ENCODE measurements at places on chromosomes 7 and 10.

DNA sequence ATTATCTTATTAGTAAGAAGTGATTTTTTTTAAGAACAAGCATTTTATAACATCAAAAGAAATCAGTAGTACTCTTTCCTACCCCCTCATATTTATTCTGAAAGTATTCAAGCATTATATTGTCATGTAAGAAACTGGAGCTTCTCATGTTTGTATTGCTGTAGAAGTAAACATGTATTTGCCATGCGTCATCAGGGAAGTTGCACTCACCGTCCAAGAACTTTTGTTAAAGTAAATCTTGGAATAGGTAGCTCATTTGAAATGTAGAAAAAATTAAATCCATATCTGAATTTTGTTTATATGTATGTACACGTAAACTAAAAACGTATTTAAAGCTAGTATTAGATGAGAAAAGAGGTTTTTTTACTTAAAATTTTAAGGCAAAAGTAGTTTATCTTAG lies 96.8 kb downstream of the PTEN start:
- DNase-seq: no peak

GRCh38 chr7:126659124-126659523 lies 593.6 kb downstream of the GRM8 start:
- no peak for DNase-seq

- no peak for DNase-seq
These were observed 179.3 kb downstream of the NPSR1 start for GRCh38 chr7:34837316-34837715.

- peak; percentile 25 for DNase-seq
These were observed 20.9 kb downstream of the MORN4 start for GRCh38 chr10:97612386-97612785.

- no peak for DNase-seq
These were observed 19.6 kb downstream of the ARL4A start for GRCh38 chr7:12706900-12707536.

DNA sequence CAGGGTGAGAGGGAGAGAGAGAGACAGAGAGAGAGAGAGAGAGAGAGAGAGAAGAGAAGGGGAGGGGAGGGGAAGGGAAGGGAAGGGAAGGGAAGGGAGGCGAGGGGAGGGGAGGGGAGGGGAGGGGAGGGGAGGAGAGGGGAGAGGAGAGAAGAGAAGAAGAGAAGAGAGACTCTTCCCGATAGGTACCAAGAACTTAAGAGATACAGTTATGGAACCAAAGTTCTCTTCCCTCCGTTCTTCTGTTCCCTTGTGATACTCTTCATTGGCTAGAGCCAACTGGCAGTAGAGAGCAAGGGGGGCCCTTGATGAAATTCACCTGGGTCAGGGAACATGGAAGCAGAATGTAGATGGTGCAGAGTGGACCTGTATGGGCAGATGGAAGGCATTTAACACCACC lies 122.1 kb downstream of the PTN start:
- DNase-seq: no peak

GRCh38 chr7:6197801-6198551 lies 74.4 kb downstream of the CYTH3 start:
- DNase-seq: no peak

DNA sequence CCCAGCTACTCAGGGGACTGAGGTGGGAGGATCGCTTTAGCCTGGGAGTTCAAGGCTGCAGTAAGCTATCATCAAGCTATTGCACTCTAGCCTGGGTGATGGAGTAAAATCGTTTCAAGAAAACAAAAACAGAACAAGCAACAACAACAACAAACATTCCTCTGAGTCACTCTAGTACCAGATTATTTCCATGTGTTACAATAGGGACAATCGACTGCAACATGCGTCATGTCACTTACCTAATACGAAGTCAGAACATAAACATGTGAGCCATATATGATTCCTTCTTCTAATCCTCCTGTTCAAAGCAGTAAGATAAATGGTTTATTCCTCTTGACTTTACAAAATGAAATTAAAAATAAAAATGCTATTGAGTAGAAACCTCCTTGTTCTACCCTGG lies 57.3 kb downstream of the ZNF438 start:
- DNase-seq: no peak

DNA sequence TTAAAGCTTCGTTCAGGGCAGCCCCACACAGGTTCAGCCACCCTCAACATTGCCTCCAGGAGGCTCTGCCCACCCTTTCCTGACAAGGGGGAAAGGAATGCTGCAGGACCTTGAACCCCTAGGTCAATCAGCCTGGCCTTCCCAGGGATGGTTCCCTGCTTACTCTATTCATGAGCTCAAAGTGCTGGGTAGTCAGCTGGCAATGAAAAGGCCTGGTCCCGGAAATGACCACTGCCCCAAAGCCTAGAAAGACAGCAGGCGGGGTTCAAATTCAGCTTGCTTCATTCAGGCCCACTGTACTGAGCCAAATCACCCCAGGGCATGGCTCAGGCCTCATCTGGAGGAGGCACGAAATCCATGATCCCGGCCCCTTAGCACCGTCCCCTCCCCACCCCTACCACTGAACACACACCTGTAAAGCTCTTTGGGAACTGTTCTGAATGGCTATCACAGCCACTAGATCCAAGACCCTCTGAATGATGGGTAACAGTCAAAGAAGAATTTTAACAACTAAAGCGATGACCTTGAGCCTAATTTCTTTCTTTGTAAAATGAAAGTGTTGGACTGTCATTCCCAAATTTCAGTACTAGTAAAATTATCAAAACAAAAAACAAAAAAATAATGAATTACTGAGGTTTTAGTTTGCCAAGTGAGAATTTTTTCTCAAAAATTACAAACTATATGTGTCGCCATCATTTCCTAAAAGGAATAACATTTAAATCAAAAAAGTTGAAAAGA lies 1.0 kb downstream of the URGCP start:
- DNase-seq: no peak

GRCh38 chr10:42952349-42952748 lies 124.5 kb upstream of the RET start:
- peak; percentile 57 for DNase-seq

GRCh38 chr7:144863320-144863647 lies 27.4 kb upstream of the TPK1 start:
- DNase-seq: no peak

DNA sequence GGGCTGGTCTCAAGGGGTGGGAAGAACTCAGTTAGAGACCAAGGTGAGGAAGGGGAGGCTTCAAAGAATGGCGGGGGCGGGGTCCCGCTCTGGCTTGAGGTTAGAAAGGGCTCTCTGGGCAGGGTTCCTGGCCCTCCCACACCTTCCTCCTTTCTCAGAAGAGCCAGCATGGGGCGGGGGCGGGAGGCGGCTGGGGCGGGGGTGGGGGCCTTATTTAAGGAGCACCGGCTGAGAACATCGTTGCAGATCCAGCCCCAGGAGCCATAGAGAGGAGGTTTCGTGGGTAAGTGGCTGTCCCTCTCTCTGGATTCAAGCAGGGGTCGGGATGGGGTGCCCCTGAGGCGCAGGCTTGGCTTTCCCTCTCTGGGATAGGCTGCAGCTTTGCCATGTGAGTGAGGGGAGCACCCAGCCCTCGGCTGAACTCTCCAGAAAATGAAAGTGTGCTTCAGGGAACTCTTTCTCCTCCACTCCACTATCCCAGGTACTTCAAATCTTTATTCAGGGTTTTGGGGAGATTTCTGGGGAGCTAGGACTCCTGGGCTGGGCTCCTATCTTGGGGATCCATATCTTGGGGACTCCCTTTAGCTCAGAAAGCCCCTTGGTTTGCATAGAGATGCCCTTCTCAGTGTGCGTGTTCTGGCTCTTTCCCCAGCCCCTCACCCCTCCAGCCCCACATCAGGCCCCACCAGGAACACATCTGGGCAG lies 3.3 kb upstream of the CUEDC2 start:
- no peak for DNase-seq

DNA sequence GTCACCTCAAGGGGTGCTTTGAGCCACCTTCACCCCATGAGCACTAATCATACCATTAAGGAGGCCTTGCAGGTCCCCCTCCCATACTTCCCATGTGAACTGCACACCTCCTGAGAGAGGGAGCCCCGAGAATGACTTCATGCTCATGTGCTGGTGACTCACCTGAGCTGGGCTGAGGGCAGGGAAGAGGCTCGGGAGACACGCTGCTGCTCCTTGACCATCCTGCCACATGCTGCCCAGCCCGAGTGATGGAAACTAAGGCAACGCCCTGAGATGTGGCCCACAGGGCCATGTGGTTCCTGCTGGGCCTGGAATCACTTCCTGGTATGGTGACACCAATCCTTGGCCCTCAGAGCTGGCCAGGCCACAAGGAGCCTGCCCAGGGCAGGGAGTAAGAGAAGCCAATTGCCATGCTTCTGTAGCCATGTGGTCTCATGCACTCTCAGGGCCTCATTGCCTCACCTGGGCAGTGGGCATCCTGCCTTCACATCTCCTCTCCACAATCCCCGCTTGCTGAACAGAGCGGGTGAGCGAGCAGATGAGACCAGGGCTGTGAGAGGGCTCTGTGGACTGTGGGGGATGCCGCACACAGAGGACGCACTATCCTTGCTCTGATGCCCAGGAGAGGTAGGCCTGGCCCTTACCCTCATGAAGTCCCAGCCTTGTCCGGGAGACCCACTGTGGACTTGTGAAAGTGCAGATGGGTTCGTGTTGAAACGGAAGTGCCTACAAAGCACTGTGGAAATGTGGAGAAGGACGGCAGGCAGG lies 18.3 kb upstream of the PPIF start:
- no peak for DNase-seq

GRCh38 chr10:76544789-76545188 lies 1092.8 kb downstream of the KCNMA1 start:
- no peak for DNase-seq

GRCh38 chr10:99975106-99975829 lies 34.5 kb downstream of the DNMBP start:
- no peak for DNase-seq

- DNase-seq: no peak
These were observed 56.0 kb upstream of the MACROH2A2 start for GRCh38 chr10:69996611-69997010.

DNA sequence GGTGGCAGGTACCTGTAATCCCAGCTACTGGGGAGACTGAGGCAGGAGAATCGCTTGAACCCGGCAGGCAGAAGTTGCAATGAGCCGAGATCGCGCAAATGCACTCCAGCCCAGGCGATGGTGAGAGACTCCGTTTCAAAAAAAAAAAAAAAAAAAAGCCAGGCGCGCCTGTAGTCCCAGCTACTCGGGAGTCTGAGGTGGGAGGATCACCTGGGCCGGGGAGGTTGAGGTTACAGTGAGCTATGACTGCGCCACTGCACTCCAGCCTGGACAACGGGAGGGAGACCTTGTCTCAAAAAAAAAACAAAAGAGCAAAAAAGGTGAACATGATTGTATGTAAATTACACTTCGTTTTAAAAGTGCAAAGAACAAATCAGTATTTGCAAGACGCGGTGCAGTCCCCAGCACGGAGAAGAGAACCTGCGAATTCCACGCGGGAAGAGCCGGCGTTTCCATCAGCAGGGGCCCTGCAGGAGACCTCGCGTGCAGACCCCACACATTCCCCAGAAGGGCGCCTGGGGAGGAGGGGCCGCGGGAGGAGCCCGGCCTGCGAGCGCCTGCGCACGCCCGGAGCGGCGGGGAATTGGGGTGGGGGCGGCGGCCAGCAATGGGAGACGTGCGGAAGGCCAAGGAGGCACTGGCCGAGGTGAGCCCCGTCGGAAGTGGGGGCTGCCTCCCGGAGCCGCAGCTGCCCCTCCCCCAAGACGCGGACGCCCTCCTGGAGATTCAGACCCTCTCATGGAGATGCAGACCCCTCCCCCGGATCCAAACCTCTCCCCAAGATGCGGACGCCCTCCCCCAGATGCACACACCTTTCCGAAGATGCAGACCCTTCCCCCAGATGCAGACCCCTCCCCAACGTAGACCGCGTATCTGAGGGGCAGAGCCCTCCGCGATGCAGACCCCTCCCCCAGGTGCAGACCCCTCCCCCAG lies 16.7 kb upstream of the SUN1 start:
- no peak for DNase-seq

- no peak for DNase-seq
These were observed 827.7 kb downstream of the TNS3 start for GRCh38 chr7:46754140-46754720.

DNA sequence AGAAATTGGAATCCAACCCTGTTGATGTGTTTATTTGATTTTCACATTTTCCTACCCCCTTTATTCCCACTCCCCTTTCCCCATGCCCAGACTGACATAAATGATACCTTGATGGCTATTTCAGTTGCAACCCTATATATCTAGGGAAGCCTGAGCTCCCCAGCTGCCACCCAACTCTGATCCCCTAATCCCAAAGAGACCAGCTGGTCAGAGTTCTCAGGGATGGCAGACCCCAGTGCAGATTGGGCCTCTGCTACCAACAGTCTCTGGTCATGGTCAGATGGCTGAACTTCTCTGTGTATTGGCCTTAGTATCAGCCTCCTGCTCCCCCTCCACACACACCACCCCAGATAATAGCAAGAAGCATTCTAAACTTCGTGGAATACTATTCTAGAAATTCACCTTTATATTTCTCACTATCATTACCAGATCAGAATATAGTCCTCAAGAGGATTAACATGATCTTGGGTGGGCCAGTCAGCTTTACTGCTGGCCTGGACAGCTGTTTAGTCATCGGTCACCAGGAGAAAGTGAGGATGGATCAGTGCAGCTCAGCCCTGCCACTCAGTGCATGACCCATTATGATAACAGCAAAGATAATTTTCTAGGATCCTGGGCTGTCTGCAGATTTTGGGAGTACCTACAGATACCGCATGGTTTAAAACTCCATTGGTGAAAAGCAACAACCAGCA lies 24.5 kb upstream of the BTRC start:
- no peak for DNase-seq

DNA sequence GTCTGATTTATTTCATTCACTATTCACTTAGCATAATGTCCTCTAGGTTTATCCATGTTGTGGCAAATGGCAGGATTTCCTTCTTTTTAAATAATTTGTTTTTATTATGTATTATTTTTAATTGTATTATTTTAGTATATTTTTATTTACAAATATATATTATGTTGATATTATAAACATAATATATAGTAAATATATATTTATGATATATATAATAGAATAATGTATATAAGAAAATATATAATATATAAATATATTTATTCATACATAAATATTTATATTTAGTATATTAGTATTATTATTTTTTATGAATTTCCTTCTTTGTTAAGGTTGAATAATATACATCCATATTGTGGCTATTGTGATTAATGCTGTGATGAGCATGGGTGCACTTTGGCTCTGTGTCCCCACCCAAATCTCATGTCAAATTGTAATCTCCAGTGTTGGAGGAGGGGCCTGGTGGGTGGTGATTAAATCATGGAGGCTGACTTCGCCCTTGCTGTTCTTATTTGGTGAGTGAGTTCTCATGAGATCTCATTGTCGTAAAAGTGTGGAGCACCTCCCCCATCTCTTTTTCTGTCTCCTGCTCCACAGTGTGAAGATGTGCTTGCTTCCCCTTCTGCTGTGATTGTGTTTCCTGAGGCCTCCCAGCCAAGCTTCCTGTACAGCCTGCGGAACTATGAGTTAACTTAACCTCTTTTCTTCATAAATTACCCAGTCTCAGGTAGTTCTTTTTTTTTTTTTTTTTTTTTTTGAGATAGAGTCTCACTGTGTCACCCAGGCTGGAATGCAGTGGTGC lies 52.3 kb upstream of the CYP2C18 start:
- DNase-seq: no peak

- DNase-seq: no peak
These were observed 1.3 kb downstream of the CYP26C1 start for GRCh38 chr10:93061594-93062513.

- no peak for DNase-seq
These were observed 50.9 kb downstream of the TFAM start for GRCh38 chr10:58436071-58436470.
